ENCODE measurements at places on chromosomes 12 and 14.

DNA sequence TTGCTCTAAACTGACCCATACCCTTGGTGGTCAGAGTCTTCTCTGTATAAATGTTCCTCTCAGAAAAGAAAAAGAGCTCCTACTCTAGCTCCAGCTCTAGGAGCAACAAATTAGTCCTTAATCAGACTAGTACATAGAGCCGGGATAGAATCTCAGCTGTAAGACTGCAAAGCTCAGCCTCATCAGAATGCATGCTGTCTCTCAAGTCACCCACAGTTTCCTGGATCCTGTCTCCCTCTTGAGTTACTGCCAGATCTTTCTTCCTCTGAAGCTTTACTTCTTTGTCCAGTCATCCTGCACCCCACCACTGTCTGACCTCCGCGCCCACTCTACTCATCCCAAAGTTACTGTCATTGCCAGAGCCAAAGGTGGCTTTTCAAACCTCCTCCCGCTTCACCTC, 139.3 kb upstream of the PRMT8 start:
- DNase-seq, result no peak

DNA sequence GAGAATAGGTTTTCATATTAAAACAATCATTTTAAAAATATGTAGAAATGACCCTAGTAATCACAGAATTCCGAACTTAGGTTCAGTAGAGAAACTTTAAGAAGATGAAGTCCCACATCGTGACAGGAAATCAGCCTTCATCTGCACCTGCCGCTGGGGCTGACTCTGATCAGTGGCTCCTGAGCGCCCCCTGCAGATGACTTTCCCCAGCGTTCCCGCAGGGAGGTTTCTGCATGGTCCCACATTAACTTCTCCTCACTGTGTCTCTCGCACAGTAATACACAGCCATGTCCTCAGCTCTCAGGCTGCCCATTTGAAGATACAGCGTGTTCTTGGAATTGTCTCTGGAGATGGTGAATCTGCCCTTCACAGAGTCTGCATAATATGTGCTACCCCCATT, 1131.1 kb downstream of the TMEM121 start:
- no peak for DNase-seq

DNA sequence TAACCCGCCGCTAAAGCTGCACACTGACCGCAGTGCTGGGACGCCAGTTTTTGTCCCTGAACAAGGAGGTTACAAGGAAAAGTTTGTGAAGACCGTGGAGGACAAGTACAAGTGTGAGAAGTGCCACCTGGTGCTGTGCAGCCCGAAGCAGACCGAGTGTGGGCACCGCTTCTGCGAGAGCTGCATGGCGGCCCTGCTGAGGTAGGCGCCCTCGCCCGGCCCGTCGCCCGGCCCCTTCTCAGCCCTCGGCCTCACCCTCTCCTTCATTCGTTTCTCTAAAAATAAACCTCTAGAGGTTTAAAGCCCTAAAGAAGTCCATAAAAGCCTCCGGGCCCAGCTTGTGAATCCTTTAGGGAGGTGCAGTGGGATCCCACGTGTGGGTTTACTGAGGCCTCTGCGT, 52.2 kb upstream of the AMN start:
- no peak for DNase-seq

DNA sequence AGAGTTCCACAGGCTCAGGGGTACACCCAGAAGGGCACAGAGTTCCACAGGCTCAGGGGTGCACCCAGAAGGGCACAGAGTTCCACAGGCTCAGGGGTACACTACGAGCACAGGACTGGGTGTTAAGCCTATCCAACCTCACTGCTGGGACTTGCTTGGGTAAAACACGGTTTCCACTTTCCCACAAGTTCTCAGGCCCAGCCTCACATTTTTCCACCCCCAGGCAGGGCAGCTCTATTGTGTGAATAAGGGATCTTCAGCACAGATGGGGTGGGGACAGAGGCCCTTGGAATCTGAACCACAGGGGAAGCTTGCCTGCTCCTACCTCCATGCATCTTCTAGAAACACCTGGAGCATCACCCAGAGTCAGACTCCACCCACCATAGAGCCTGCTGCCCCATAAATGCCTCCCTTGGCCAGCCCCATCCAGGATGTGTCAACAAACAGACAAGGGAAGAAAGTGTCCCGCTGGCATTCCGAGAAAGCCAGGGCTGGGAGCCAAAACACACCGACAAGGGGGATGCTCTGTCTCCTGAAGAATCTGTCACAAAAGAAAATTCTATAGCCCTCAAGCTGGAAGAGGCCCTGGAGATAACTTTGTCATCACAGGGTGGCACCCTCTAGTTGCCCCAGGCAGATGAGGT, 4.8 kb downstream of the CRACR2A start:
- DNase-seq, result no peak

DNA sequence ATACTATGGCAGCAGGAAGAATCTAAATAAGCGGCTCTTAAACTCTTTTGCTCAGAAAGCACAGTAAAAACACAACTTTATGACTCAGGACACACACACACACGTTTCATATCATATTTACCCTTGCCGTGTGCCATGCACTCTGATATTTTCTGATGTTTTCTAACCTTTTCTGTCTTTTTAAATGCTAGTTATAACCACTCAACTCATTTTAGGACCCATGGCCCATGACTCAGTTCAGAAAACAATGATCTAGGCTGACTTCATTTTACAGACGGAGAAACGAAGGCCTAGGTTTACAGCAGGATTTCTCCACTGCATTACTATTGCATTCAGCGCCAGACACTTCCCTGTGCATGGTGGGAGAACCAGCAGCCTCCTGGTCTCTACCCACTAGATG, 9.1 kb downstream of the VWF start:
- DNase-seq, result no peak

DNA sequence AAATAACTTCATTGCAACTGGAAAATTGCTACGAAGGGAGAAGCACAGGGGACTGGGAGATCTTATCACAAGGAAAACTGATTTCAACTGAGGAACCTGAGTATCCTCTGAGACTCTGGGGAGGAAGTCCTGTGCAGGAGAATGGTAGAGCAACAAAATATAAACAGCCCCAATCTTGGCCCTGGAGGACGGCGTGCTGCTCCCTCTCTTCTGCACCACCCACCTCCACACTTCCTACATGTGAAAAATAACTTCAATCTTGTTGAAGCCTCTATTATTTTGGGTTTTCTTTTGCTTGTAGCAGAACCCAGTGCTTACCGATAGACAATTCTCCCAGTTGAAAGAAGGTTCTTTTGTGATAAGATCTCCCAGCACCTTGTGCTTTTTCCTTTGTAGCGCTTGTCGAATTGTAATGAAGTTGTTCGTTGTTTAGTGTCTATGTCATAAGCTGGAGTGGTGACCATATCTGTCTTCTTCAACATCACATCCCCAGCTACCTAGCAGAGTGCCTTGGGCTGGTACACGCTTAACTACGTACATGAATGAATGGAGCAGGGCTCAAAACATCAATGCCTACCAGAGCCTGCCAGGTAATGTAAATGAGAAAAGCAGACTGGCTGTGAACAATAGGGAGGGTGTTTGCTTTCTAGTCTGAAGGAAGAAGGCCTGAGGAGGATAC, 2.8 kb upstream of the CD4 start:
- no peak for DNase-seq
